ENCODE measurements at places on chromosomes 11 and 22.
A peak's percentile ranks its signal among the peaks of the same experiment; 100 is the strongest.

- DNase-seq = no peak
Measured at GRCh38 chr11:117759305-117759704, 37.7 kb downstream of the DSCAML1 start.

- no peak for DNase-seq
Measured at GRCh38 chr11:44267750-44268613, 42.0 kb downstream of the ALX4 start.

GRCh38 chr11:112697391-112698178 lies 263.6 kb upstream of the NCAM1 start:
- no peak for DNase-seq

- DNase-seq = peak; percentile 6
Measured at GRCh38 chr11:132114185-132114584, 743.8 kb downstream of the NTM start.

DNA sequence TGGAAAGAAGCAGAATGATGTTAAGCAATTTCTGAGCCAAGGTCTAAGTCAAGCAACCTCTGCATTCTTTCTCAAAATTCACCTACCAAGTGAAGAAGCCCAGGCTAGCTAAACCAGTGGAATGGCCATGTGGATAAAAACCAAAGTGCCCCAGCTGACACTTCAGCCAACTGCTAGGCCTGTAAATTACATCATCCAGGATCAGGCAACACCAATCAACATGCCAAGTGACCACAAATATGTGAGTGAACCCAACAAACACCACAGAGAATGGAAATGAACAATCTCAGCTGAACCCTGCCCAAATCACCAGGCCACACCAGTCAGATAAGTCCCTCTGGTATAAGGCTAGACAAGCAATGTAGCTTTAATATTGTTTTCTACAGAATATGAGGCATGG lies 25.1 kb upstream of the FJX1 start:
- DNase-seq = no peak

DNA sequence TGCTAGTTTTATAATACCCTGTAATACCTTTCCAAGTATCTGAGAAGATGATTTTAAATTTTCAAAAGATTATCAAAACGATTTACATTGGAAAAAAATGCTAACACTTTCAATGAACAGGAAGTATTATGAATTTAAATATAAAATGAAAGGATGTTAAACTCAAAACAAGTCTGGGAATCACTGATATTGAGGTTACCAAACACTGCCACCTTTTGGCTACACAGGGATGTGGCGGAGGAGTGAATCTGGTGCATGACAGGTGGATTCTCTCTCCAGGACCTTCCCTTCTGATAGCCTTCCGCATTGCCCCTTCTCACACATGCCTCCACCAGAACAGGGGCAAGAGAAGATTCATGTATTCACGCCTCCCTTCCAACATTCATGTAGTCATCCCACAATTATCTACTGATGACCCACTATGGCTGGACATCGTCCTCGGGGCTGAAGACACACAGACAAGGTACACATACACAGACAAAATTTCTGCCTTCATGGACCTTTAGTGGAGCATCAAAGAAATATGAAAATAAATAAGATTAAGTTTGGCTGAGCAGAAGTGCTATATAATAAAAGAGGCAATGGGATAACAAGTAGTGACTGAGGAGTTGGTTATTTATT lies 34.7 kb downstream of the ATG16L2 start:
- DNase-seq = no peak

DNA sequence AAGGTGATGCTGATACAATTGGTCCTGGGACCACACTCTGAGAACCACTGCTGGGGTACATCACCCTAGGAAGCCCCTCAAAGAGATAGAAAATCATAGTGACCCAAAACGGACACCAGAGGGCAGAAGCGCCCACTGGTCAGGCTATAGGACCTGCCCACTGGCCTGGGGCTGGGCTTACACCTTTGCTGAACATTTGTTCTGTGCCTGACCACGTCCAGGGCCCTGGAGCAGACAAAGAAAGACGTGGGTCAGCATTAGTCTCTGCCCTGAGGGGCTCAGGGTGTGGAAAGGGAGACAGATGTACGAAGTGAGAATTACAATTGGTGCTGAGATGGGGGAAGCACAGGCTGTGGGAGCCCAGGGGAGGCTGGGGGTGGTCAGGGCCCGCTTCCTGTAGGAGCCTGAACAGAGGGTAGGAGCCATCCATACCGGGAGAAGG lies 14.4 kb upstream of the SERPINH1 start:
- no peak for DNase-seq

DNA sequence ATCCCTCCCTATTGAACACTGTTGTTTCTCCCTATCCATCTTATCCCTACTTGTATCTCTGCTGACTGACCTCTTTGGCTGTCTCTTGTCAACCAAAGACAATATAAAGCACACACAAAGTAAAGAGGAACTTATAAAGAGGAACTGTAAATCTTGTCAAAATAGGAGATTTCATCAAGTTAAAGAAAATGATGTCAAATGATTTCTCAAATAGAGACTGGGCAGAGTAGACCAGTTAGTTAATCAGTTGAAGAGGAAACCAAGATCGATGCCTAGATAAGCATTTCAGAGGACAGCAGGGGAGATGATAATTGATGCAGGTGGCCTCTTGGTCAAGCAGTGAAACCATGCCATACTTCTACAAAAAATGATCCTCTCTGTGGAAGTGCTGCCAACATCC lies 22.7 kb downstream of the KCNQ1OT1 start:
- no peak for DNase-seq

DNA sequence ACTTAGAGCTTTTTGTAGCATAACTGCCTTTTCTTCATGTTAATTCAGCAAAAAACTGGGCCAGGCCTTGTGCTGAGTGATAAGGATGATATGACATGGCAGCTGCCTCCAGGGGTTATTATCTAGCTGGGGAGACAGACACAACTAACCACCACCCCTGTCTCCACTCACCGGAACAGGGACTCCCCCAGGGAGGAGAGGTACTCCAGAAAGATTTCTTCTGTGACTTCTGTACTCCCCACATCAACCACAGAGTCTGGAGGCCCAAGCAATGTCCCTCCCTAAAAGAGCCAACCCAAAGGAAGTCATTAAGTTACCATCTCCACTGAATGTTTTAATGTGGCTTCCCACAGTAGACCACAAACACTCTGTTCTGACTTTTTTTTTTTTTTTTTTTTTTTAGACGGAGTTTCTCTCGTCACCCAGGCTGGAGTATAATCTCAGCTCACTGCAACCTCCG lies 14.3 kb upstream of the PMM1 start:
- DNase-seq = no peak

DNA sequence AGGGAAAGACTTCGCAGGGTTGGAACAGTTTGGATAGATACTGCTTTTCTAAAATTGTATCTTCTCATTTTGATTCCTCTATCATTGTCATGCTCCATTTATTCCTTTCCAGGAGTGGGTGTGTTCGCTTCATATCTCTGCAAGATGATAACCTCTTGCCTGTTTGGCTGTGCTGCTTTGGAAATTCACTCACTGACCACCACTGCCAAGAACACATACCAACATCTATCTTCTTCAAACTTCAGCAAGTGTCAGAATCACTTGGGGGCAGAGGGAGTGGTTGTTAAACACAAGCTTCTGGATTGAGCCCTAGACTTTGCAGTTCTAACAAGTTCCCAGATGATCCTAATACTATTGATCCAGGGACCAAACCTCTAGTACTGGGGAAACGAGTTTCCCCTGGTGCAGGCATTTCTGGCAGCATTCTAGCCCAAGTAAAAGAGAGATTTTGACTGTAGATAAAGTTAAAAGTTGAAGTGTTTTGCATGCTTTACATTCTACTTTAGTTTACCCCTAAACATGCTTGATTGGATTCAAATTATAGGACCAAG lies 11.5 kb upstream of the DKK3 start:
- DNase-seq = no peak

- no peak for DNase-seq
Measured at GRCh38 chr11:74206746-74207145, 35.7 kb downstream of the PPME1 start.

GRCh38 chr11:8317159-8317558 lies 53.5 kb upstream of the LMO1 start:
- no peak for DNase-seq

DNA sequence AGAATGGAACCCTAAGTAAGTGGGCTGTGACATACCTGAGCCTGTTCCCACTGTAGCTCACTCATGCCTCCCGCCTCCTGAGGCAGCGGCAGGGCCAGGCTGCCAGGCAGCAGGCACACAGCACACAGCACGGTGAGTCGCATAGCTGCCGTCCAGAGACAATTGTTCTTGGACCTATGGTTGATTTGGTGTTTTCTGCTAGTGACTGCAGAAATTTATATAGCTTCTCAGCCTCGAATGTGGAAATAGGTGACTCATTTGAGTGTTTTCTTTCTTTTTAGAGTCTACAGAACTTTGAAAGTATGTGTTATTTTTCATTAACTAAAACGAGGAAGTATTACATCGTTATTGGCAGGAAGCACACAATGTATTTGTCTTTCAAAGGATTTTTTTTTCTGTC lies at the start of gene MMP7:
Gene MMP7 (minus strand): TSS at position 190 of the 400 bp plus-strand sequence. CDS start 47 bp downstream, at position 143.
- DNase-seq = peak; percentile 29

DNA sequence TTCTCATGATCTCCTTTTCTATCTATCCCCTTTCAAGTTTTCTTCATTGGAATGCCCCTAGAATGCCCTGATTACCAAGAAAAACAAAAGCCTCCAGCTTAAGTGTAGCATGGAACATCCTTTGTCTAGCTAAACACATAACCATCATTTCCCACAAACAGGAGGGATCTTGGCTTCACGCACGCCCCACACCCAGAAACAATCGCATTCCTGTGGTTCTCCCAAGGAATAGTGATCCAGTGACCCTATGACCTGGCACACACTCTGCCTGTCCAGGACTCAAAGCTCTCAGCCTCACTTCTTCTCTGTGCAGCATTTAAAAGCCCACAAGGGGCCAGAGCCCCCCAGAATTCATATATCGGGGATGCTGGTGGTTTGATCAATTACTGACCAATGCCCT lies 9.3 kb upstream of the POU2AF1 start:
- DNase-seq = no peak

GRCh38 chr11:61480994-61481335 lies 27.6 kb upstream of the LRRC10B start:
- no peak for DNase-seq

- DNase-seq = no peak
Measured at GRCh38 chr11:120828847-120829246, 195.1 kb upstream of the TBCEL start.

- no peak for DNase-seq
Measured at GRCh38 chr22:49268924-49269323, 558.7 kb downstream of the BRD1 start.

DNA sequence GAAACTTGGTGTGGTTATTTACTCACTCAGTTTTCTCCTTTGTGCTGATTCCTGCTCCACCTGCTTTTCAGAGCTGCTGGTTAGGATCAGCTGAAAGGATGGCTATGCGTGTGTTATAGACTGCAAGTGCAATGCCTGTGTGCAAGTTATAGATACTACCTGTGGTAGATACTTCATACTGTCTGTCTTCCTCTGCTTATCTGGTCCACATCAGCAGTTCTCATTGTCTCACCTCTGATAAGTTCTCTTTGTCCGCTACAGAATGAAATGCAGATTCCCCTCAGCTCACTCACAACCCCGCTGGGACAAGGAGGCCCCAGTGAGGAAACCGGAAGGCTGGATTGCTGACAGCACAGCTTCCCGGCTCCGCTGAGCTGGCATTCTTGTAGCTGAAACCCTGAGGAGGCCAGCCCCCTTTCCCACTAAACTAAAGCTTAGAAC lies 37.5 kb upstream of the LYVE1 start:
- DNase-seq = no peak

DNA sequence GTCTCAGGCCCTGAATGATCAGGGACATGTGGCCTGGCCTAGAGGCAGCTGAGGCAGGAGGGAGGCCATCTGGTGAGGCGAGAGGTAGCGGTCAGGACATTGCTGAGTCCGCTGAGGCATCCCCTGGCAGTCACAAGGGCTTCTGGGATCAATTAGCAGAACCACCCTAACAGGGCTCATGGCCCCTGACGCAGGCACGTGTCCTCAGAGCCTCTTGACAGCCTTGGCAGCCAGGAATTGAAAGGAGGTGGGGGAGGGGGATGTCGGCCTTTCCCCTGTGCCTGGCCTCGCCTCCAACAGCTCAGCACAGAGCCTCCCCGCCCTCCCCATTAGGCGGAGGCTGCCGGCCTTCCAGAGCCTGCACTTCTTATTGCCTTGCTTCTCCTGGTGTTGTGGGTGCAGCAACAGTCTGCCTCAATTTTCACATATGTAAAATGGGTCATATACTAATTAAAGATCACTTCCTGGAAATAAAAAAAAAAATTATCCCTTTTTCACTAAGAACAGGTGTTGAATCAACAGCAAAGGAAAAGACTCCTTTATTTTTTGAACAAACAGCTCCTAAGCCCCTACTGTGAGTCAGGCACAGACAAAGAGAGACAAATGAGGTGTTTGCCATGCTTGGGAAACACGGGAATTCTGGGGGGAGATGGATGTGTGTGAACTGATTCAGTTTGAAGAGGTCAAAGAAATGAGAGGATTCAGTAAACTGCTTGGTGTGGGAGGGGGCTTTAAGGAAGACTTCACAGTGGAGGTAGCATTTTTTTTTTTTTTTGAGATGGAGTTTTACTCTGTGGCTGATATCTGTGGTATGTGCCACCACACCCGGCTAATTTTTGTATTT lies 55.3 kb downstream of the NFAM1 start:
- no peak for DNase-seq

- DNase-seq = no peak
Measured at GRCh38 chr22:20520093-20520511, 12.7 kb downstream of the MED15 start.

DNA sequence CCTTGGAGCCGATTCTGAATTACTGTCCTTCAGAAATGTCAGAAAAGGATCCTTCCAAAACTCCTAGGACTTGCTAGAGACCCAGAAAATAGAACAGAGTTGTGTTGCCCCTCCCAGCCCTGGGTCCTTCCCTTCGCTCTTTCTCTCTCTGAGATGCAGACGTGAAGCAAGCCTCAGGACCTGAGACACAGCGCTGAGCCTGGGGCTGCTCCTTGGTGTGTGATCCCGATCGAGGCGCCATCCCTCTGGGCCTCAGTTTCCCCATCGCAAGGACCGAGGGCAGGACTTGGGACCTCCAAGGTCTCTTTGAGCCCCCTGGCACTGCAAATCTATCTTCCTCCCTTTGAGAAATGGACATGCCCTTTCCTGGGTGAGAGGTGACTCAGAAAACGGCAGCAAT lies 533.5 kb downstream of the TBC1D22A start:
- no peak for DNase-seq

- no peak for DNase-seq
Measured at GRCh38 chr22:29817724-29818123, 20.4 kb downstream of the ASCC2 start.

GRCh38 chr11:17224727-17225126 lies 16.9 kb upstream of the PIK3C2A start:
- DNase-seq = no peak

GRCh38 chr11:2881981-2882375 lies 3.6 kb downstream of the CDKN1C start:
- no peak for DNase-seq

- no peak for DNase-seq
Measured at GRCh38 chr11:115944596-115944995, 440.4 kb upstream of the CADM1 start.
